ENCODE measurements at places on chromosomes 7 and 10.

DNA sequence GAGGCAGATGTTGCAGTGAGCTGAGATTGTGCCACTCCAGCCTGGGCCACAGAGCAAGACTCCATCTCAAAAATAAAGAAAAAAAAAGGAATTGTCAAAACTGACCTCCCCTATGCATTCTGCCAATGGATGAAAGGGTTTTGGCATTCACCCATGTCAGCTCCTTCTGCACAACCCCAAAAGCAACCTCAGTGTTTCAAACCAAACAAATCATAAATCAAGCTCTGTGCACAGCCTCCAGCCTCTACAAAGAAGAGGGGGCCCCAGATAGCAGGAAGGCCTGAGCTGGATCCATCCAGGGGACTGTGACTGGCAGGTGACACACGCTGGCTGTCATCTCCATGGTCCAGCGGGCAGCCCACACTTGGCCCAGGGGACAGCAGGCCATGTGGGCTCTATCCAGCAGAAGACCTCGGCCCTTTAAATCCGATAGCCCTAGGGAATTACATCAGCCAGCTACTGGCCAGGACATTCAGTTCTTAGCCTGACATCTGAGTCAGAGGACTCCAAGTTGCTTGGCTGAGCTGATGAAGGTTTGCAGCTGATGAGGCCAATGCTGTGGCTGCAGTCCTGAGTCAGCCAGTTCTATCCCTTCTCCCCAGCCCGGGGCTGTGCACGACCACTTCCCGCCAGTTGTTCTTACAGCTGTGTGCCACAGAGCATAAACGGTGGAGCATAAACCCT is 52.0 kb upstream of the FIGNL1 start:
- no peak for DNase-seq

DNA sequence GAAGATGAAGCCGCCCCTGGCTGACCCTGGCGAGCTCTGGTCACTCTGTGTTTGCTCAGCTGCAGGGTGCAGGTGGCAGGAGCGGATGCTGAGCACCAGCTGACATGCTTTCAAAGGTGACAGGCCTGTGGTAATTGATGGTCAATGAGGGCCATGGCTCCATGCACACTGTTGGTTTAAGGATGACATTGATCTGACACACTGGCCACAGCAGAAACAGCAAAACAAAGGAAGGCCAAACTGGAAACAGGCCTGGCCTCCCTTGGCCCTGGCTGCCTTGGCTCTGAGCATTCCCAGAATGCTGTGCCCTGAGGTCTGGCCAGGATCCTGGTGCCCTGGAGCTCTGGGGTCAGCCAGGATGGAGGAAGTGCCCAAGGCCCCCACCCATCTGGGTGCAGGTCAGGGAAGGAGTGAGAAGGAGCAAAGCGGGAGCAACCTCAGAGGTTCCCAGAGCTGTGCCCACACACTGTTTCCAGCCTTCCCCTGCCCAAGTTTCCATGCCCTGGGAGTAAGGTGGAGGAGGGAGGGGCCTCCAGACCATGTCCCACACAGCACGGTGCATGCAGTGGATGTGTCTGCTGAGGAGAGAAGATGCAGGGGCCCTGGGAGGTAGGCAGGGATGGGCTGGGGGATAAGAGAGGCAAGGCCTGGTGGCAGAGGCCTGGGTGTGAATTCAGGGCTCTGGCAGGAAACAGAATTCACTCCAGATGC is 302.2 kb downstream of the RPS24 start:
- DNase-seq: no peak

GRCh38 chr7:130063036-130063435 is 7.3 kb upstream of the KLHDC10 start:
- DNase-seq: peak; percentile 82

- no peak for DNase-seq
These were observed 44.5 kb upstream of the PIK3CG start for GRCh38 chr7:106820321-106821217.

GRCh38 chr7:85516675-85517074 is 329.8 kb upstream of the SEMA3D start:
- no peak for DNase-seq

- no peak for DNase-seq
These were observed 10.6 kb downstream of the BEND7 start for GRCh38 chr10:13518076-13518692.

GRCh38 chr7:826230-826917 is 5.9 kb upstream of the SUN1 start:
- no peak for DNase-seq

DNA sequence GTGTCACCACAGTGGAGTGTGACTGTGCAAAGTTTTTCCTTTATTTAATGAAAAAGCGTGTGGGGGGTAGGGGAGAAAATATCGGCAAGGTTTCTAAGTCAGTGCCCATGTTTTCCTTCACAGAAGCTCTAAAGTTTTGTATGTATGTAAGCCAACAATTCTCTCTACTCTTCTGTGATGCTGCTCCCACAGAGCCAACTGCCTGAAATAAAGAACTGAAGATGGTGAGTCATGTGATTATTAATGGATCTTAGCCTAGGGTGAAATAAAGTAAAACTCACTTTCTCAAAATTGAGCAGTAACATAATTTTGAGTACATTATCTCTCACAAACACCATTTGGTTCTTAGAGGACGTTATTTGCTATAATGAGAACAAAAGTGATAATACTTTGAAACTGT is 143.7 kb downstream of the ELMO1 start:
- DNase-seq: no peak

- DNase-seq: no peak
These were observed 44.7 kb downstream of the KLF6 start for GRCh38 chr10:3740157-3740871.

DNA sequence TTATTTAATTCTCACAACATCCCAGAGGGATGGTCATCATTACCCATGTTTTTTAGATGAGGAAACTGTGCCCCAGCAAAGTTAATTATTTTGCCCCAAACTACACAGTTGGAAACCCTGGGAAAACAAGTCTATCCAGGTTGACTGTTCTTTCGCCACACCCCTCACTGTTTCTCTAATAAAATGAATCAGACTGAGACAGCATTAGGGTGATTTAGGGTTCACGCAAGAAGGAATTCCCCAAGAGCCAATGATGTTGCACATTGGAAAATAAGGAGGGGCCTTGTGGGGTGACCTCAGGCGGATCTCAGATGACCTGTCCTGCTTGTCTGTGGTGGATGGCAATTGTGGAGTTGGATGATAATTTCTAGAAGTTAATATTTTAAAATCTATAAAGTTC is 135.7 kb upstream of the TBX20 start:
- DNase-seq: no peak

DNA sequence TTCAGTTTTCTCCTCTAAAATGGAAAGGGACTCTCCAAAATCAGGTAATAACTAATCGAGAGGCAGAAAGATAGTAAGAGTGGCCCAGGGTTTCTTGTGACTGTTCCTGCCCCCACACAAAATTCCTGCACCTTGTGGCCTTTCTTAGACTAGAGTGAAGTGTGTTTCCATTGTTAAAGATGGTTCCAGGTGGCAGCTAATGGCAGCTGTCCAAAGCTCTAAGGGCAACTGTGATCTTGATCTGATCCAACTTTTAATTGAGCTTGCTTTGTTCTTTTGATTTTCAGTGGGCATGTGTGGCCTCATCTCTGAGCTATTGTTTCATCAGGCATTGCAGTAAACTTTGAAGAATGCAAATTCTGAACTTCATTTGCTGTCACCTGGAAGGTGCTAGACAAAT is 19.4 kb downstream of the ACSL5 start:
- no peak for DNase-seq

DNA sequence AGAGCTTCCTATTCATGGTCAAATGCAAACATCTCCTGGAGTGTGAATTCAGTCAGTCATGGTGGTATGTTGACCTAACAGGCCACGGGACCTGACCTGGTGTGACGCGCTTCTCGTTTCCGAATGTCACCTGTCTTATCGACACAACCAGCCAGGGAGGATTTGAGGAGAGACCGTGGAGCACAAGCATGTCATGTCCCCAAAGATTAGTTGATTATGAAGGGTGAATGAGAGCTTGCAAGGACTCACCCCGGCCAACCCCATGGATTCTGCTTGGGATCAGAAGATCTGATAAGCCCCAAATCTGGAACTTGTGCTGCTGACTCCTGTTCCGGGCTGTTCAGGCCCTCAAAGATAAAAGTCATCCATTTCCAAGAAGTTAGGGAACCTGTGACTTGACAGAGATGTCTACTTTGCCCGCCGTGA is 10.5 kb downstream of the ADRA2A start:
- no peak for DNase-seq

- no peak for DNase-seq
These were observed 717.3 kb downstream of the XPNPEP1 start for GRCh38 chr10:109205929-109206585.

DNA sequence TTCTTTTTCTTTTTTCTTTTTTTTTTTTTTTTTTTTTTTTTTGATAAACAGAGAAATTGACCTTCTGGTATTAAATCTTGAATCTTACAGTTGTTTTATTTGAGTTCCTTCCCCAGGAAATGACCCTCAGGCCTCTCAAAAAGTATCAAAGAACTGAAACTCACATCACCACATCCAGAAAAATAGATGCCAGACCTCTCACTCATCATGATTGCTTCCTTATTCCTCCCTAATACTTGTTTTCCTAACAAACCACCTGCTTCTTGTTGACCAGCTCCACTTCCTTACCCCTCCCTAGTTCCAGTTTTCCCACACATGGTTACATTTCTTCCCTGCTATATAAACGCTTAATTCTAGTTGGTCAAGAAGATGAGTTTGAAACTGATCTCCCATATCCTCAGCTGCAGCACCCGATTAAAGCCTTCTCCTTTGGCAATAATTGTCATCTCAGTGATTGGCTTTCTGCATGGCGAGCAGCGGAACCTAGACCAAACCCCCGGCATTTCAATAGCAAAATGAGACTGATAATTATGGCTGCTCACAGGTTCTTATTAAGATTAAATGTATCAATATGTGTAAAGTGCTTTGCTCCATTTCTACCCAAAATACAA is 681.1 kb upstream of the AUTS2 start:
- DNase-seq: no peak

GRCh38 chr10:71608819-71609768 is 110.5 kb downstream of the C10orf105 start:
- peak; percentile 88 for DNase-seq

GRCh38 chr10:29714096-29714874 is 79.5 kb upstream of the SVIL start:
- DNase-seq: no peak

DNA sequence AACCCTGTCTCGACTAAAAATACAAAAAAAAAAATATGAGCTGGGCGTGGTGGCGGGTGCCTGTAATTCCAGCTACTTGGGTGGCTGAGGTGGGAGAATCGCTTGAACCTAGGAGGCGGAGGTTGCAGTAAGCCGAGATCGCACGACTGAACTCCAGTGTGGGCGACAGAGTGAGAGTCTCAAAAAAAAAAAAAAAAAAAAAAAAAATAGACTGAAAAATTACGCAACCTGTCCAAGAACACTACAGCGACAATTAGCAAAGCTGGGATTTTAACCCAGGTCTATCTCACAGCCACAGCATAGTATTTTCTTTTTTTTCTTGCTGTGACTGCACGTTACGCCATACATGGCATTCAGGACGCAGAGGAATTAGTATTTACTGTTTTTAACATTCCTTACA is 1.1 kb upstream of the RABGEF1 start:
- DNase-seq: no peak

DNA sequence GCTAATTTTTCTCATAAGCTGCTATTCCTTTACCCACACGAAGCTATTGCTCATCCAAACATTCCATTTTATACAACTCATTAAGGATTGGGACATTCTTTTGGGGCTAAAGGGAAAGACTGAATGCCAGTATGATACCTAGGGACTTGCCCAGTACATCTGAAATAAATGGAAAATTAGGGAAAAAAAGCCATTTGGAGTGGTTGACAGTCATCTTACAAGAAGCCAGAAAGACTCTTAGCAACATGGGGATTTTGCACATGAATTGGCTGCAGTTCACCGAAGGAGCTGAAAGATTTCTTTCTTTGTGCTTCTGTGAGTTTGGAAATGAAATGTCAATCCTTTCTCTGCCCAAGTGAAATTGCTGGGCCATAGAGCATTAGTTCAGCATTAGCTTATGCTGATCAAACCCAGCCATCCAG is 43.3 kb upstream of the MTURN start:
- no peak for DNase-seq

GRCh38 chr10:110775020-110775375 is 96.7 kb upstream of the PDCD4 start:
- no peak for DNase-seq

- DNase-seq: no peak
These were observed 354.4 kb downstream of the CRPPA start for GRCh38 chr7:16066805-16067459.

GRCh38 chr7:100400656-100401055 is 27.4 kb downstream of the PILRA start:
- DNase-seq: peak; percentile 37

GRCh38 chr7:86991771-86992191 is 67.7 kb downstream of the ELAPOR2 start:
- DNase-seq: no peak

GRCh38 chr10:44993922-44994751 is 6.6 kb upstream of the ZNF22 start:
- DNase-seq: no peak

GRCh38 chr10:35355971-35356724 is 19.8 kb downstream of the CCNY start:
- no peak for DNase-seq

GRCh38 chr10:33719005-33719703 is 384.7 kb upstream of the NRP1 start:
- no peak for DNase-seq

- no peak for DNase-seq
These were observed 157.3 kb upstream of the PPP2R2D start for GRCh38 chr10:131743190-131744151.

DNA sequence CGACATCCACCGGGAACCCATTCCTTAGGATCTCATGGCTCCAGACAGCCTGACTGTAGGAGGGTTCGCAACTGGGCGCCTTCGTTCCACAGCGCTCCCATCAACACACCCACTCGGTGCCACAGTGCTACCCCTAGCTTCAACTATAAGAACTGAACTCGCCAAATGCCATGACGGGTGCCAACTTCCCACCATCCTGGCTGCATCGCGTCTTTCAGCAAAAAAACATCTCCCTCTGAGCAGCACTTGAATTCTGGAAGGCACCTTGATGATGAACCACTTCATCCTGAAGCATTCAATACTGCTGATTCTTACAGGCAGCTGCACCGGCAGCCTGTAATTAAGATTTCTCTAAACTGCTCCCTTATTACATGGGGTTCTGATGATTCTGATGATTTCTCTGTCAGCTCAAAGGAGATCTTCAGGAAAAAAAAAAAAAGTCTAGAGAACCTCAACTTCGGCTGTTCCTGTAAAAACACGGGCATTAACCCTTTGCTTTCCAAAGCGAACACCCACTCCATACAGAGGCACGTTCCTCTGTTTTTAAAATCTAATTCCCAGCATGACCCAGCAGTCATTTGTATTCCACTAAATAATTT is 1.3 kb downstream of the CYTH3 start:
- no peak for DNase-seq

Measured in neural crest cell (in vitro differentiated cells).